ENCODE measurements at places on chromosomes 2 and 18. TPM values are rescaled to one million over a fixed set of nuclear protein-coding genes. Genes with fewer than 3 reads are reported as not detected.

BMP10 gene
- polyA plus RNA-seq = not detected

RNF152 gene
- polyA plus RNA-seq = 2.7 TPM

TGFBRAP1 gene
- polyA plus RNA-seq = 2.3 TPM

FAM136A gene
- polyA plus RNA-seq = 41.9 TPM

All from Purkinje cell (primary cell).